ENCODE measurements at places on chromosomes 4 and X.

DNA sequence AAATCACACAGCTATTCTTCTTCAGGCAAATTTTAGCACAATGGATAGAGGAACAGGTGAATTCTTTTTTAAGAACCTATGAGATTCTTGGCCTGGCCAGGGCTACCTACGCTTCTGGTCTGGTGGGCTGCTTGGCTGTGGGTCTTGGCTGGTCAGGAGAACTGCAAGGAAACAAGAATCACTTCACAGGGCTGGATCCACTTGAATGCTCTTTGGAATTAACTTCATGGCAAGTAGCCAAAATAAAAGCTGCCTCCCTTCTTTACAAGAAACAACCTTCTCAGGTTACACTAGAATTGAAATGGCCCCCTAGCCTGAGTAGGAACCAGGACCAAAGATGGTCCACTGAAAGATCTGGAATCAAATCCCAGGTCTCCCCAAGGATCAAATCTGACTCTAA, 519.1 kb downstream of the IQCM start:
- DNase-seq, result no peak

DNA sequence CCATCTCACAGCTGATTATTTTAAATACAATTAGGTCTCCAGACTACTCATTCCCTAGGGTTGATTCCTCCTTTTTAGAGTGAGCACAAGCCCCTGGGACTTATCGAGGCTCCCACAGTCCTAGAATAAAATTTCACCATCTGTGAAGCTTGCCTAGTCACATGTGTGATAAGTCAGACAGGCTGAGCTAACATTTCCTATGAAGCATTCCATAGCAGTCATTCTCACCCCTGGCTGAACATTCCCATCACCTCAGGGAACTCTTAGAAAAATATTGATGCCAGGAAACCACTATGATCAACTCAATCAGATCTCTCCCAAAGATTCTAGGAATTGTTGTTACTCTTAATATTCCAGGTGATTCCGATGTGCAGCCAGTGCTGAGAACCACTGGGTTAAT, 37.7 kb downstream of the ARHGEF9 start:
- no peak for DNase-seq

DNA sequence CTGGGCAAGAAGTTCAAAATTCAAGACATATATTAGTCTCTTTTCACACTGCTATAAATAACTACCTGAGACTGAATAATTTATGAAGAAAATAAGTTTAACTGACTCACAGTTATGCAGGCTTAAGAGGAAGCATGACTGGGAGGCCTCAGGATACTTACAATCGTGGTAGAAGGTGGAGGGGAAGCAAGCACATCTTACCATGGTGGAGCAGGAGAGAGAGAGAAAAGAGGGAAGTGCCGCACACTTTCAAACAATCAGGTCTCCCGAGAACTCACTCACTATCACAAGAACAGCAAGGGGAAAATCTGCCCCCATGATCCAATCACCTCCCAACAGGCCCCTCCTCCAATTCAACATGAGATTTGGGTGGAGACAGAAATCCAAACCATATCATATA, 273.3 kb upstream of the RASGEF1B start:
- DNase-seq, result no peak

- DNase-seq, result no peak
Measured at GRCh38 chr4:142615324-142615665, 230.8 kb downstream of the INPP4B start.

DNA sequence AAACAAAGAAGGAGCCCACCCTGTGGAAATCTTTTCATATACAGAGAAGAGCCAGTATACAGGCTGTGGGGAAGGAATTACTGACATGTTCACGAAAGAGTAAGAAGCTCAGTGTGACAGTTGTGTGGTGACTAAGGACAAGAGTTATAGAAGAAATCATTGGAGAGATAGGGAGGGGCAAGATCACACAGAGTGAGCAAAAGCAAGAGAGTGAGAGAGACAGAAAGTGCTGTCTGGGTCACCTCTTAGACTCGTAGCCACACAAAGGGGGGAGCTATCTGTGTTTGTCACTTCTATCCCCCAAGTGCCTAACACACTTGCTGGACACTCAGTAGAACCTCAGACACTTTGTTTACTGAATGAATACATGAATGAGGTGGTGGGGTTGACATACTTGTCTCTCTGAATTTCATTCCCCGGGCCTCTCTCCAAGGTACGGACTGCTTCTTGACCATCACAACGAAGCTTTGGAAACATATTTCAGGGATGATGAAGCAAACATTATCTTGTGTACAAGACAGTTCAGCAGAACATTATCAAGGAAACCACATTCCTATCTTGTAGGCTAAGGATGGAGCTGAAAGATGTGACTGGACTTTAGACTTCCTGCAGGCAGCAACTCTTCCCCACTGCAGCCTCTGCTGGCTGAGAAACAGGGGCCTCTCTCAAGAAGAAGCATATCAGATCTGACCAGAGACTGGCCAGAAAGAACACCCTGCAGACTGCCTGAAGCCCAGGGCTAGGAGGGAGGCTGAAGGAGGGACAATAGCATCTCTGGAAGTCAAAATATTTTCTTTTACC, 168.2 kb downstream of the AMELX start:
- no peak for DNase-seq

DNA sequence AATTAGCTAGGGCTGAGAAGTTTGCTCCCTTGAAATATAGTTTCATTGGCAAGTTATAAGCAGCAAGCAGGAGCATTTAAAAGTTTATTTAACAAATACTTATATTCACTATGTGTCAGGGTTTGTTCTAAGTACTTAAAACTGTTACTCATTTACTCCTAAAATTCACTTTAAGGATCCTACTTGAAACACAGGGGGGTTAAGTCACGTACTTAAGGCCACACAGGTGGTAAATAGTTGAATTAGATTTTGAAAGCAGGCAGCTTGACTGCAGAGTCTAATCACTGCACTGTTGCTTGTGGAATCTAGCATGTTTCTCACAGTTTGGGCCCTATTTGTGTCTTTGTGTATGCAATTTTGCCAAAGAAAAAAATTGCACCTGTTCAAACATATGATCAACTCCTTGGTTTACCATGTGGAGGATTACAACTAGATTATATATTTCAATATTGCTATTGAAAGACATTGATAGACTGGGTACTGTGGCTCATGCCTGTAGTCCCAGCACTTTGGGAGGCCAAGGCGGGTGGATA, 7.6 kb downstream of the SGMS2 start:
- no peak for DNase-seq

- DNase-seq, result no peak
Measured at GRCh38 chrX:120564925-120565324, 4.2 kb upstream of the CUL4B start.

Data from activated CD4-positive, CD25-positive, alpha-beta regulatory T cell (primary cell).